Hepatic stellate cell (primary cell): ENCODE measurements at places on chromosomes 5 and 9.

GRCh38 chr5:77239126-77239741 lies 28.8 kb downstream of the PDE8B start:
- DNase-seq: peak; percentile 8

GRCh38 chr5:143871672-143872071 lies 59.7 kb downstream of the HMHB1 start:
- no peak for DNase-seq

DNA sequence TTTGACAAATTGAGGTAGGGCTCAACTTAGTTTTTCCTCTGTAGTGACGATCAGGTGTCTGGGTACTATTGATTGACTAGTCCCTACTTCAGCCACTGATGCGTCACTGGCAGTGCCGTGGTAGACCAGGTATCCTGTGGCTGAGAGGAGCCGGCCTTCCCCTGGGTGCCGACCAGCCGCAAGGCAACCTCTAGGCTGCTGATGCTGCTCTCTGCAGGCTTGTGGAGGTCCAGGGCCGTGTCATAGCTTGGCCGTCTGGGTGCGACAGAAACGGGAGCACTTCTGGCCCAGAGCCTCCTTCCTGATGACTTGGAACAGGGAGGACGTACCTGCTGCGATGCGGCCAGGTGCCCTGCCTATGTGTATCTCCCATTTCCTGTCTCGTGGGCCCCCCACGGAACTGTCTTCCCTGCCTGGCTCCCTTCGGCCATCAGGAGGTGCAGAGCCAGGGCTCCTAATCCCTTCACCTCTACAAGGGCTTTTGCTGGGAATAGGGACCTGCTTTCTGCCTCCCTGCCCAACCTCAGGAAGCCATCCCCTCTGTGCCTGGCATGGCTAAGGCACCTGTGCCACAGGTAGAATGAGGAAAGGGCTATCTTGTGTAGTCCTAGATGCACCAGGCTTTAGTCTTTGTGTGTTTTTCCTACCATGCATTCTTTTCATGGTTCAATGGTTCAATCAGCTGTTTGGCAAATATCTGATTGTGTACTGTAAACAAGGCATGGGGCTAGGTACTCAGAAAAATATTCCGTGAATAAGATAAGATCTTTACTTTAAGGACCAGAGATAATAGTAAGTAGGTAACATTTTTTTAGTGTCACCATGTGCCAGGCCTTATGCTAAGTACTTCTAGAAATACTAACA lies 44.6 kb downstream of the MVB12B start:
- no peak for DNase-seq

- no peak for DNase-seq
These were observed 129.5 kb downstream of the TRIO start for GRCh38 chr5:14272548-14273205.

DNA sequence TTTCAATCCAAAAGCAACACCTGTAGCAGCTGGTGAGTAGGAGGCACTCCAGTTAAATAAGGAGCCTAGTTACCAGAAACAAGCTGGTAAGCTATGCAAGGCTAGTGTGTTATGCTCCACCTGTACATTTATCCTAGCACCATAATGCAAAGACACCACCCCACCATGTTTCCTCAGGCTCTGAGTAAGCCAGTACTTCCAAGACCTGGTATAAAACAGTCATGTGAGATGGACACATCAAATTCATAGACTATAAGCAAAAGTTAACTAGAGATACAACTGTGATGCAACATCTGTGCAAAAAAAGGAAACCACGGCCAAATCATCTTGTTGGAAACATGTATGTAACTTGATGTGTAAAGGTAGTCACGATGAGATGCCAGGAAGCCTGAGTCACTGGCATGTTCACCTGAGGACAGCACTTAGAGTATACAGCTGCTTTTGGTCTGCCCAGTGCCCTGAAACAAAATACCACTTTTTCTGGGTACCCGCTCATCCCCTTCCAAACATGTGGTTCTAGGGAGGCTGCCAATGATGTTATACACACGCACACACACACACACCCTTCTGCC lies 66.1 kb downstream of the CDK5RAP2 start:
- no peak for DNase-seq

DNA sequence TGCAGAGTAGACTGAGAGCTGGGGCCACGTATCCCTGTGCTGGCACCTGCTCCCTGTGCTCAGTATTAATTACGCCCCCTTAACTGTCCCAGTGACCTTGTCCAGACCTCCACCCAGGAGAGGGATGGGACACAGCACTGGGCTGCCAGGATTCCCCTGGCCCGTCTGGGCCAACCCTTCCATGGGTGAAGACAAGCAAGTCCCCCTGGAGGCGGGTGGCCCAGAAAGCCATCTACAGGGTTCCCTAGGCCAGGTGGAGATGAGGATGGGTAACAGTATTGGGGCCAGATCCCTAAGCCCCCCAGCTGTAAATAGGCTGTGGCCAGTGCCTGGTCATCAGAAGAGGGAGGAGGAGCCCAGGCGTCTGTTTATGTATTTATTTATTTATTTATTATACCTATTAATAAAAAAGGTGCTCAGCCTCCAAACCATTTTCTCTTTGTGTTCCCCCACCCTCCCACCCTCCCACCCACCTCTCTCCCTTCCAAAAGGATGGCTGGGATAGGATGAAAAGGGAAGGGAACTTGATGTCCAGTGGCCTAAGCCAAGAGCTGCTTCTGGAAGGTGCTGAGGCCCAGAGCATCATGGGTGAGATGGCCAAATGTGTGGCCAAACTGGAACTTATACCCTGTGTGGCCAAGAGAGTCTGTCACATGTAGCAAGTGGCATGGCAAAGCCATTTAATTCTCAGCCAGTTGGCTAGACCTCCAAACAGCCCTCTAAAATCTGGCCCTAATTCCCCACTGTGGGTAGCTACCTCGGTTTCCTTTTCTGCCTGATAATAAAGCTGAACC lies 43.4 kb upstream of the TESK1 start:
- DNase-seq: no peak

DNA sequence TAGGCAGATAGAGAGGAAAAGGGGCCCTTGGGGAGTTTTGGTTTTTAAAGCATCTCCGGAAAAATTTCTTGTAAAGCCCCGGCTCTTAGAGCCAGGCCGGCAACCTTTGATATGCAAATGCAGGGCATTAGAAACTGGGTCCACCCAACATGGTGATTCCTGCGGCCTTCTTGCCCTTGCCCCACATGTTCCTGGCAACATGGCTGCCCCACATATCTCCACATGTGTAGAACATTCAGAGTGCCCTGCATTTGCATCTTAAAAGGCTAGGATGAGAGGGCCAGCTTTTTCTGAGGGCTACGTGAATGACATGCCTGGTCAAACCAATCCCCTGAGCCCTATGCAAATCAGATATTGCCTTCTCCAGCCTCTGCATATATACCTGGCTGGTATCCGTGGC lies 5.0 kb upstream of the SNAPC3 start:
- DNase-seq: no peak

DNA sequence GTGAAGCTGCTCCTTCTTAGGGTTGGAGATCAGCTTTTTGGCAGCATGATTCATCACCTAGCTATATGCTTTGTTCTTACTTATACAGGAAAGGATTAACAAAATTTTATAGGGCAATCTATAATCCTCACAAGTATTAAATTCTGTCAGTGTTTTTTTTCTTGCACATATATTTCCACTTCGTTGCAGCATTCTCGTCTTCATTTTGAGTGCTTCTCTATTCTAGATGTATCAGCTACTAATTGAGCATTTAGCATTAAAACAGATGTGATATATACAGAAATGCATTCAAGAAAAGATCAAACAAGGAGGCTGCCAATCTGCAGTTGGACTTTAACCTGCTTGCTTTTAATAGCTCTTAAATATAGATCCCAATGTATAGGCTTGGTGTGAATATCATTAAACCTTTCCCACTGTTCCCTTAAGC lies 3.6 kb upstream of the CTXN3 start:
- DNase-seq: no peak

DNA sequence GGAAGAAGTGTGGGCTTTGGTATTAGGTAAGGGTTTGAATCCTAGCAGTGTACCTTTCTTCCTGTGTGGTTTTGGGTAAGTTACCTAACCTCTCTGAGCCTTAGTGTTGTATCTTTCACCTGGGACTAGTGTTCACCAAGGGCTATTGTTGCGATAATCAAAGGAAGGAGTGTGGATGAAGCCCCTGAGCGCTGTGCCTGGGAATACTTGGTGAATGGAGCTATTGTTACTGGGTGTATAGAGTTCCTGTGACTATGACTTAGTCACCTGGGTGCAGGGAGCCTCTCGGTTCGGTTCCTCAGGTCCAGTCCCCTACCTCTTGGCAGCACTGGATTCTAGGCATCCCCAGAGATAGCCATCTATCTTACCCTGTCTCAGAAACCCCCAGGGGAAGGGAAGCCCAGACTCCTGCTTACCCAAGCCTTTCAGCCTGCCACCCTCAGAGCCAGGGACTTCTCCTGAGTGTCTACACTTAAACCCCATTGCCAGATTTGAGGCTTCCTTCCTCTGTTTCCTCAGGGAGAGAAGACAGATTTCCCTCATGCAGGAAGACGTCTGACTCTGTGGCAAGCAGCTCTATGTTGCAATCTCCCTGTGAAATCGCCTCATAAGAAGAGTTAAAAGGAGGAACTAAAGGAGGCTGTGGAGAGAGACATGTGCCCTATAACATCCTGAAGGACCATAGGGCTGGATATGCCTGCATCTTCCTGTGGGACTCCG lies 181.0 kb upstream of the PITX1 start:
- no peak for DNase-seq

- DNase-seq: no peak
These were observed 1129.2 kb downstream of the DTWD2 start for GRCh38 chr5:117859176-117859575.

GRCh38 chr5:8756498-8757084 lies 789.3 kb downstream of the SEMA5A start:
- DNase-seq: peak; percentile 22

- no peak for DNase-seq
These were observed 386.7 kb downstream of the KDM4C start for GRCh38 chr9:7144265-7145046.

- no peak for DNase-seq
These were observed 210.6 kb downstream of the AUH start for GRCh38 chr9:91150998-91151717.
